GM23248 (cell line): ENCODE measurements at places on chromosomes 1 and 21. TPM values are rescaled to one million over a fixed set of nuclear protein-coding genes. Genes with fewer than 3 reads are reported as not detected.

The LCE2C gene
- 3.2 TPM in 1 of 2 replicates, not detected in the other for total RNA-seq

The KLF17 gene
- total RNA-seq, result 0.11 and 0.13 TPM in 2 replicates

The CRP gene
- not detected in 2 replicates for total RNA-seq

The HSPB7 gene
- total RNA-seq, result 22.9 and 35.7 TPM in 2 replicates

The TCHHL1 gene
- total RNA-seq, result not detected in 2 replicates

The PTTG1IP gene
- total RNA-seq, result 680 and 814 TPM in 2 replicates

The MIXL1 gene
- not detected in 2 replicates for total RNA-seq

The FCMR gene
- total RNA-seq, result 1.2 TPM in 1 of 2 replicates, not detected in the other

The CFAP57 gene
- total RNA-seq, result 0.32 and 0.63 TPM in 2 replicates

The ASB17 gene
- not detected in 2 replicates for total RNA-seq

The OR2T11 gene
- not detected in 2 replicates for total RNA-seq

The PCSK9 gene
- total RNA-seq, result 0.11 and 0.25 TPM in 2 replicates

The HMCN1 gene
- 5.2 and 18.7 TPM in 2 replicates for total RNA-seq

The FMO5 gene
- 1.8 and 4.9 TPM in 2 replicates for total RNA-seq

The RAB7B gene
- 2.8 and 7.1 TPM in 2 replicates for total RNA-seq

The IGSF21 gene
- not detected in 2 replicates for total RNA-seq

The NBL1 gene
- total RNA-seq, result 201 and 290 TPM in 2 replicates

The SEC22B gene
- 62.1 and 68.1 TPM in 2 replicates for total RNA-seq

The ANKRD34A gene
- 0.25 and 1.3 TPM in 2 replicates for total RNA-seq

The DSCAM gene
- not detected in 2 replicates for total RNA-seq

The ROR1 gene
- total RNA-seq, result 12.0 and 20.9 TPM in 2 replicates

The PLA2G5 gene
- not detected in 2 replicates for total RNA-seq

The TRIM45 gene
- total RNA-seq, result 0.51 and 0.76 TPM in 2 replicates

The EPHB2 gene
- total RNA-seq, result 5.1 and 9.0 TPM in 2 replicates

The SLC37A1 gene
- not detected in 2 replicates for total RNA-seq

The NPR1 gene
- total RNA-seq, result 0.25 TPM in 1 of 2 replicates, not detected in the other

The MRTO4 gene
- total RNA-seq, result 26.9 and 37.1 TPM in 2 replicates

The UBXN11 gene
- total RNA-seq, result 4.8 and 5.8 TPM in 2 replicates

The RHOC gene
- total RNA-seq, result 486 and 625 TPM in 2 replicates

The FCRLB gene
- 8.3 and 14.5 TPM in 2 replicates for total RNA-seq

The RHOU gene
- total RNA-seq, result 1.8 TPM in 2 replicates

The CELA3B gene
- total RNA-seq, result not detected in 2 replicates

The CHI3L2 gene
- total RNA-seq, result not detected in 2 replicates

The KRTAP20-3 gene
- total RNA-seq, result not detected in 2 replicates

The OLIG2 gene
- total RNA-seq, result not detected in 2 replicates

The ATP1A2 gene
- 0.11 and 0.13 TPM in 2 replicates for total RNA-seq

The SRGAP2B gene
- total RNA-seq, result 12.6 and 16.1 TPM in 2 replicates

The VWA5B1 gene
- total RNA-seq, result not detected in 2 replicates

The ARHGAP30 gene
- total RNA-seq, result not detected in 2 replicates

The ODR4 gene
- total RNA-seq, result 12.6 and 18.6 TPM in 2 replicates

The USH2A gene
- total RNA-seq, result under 0.01 TPM in 1 of 2 replicates, not detected in the other

The LRRC39 gene
- not detected in 2 replicates for total RNA-seq

The NBPF6 gene
- not detected in 2 replicates for total RNA-seq

The KIF21B gene
- under 0.01 TPM in 1 of 2 replicates, not detected in the other for total RNA-seq

The SPRR2A gene
- not detected in 2 replicates for total RNA-seq
